ENCODE measurements at places on chromosomes 2 and 18.

- DNase-seq, result no peak
Observed at GRCh38 chr2:72204786-72205503, 57.3 kb upstream of the CYP26B1 start.

GRCh38 chr2:226644399-226644865, 155.2 kb downstream of the IRS1 start:
- no peak for DNase-seq

- DNase-seq, result no peak
Observed at GRCh38 chr18:38077229-38077628, 511.6 kb upstream of the CELF4 start.

DNA sequence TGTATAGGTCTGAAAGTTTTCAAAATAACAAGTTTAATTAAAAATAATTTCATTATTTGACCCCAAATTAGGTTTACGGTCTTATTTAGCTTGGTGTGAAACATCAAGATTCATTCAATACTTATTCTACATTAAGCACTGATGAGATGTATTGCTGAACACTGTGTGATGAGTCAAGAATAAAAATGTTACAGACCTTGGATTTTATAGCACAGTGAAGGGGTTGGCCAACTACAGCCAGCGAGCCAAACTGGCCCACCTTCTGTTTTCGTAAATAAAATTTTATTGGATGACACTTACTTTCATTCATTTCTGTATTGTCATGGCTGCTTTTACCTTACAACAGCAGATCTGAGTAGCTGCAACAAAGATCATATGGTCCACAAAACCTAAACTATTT, 8.3 kb downstream of the PPP4R1 start:
- DNase-seq, result no peak

Data from substantia nigra (tissue), 51 donors.